Activated CD8-positive, alpha-beta memory T cell treated with anti-CD3 and anti-CD28 coated beads, Interleukin-2, amount 50 U/mL, for 4 hours (primary cell): ENCODE measurements at places on chromosomes 4 and X.

DNA sequence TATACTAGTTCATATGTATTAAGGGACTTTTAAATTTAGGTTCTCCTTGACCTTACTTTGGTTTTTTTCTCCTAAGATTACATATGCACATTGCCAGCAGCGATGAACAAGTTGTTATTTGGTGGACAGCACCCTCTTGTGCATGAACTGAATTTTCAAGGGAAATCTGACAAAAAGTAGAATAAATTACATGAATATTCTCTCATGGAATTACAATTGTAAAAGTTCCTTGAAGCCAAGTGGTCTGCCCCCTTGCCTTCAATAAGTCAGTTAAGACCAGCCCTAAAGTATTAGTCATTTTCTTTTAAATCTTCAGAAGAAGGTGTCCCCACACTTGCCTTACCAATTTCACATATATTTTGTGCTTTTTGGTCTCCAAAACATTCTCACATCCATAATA, 30.7 kb upstream of the SMARCA5 start:
- no peak for DNase-seq

DNA sequence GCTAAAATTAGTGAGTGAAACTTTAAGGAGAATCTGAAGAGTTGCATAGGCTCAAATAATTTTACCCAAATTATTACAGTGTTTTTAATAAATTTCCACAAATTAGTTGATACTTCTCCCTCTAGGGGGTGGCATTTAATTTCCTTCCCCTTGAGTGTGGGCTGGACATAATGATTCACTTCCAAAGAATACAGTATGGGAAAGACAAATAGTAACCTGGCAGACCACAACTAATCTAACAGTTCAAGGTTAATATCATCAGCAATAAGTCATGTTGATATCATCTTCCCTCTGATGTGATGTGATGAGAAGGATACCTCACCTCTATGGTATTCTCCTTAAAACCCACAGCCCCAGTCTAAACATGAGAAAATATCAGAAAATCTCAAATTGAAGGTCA, 15.5 kb downstream of the PFKFB1 start:
- DNase-seq = no peak

- DNase-seq = no peak
Measured at GRCh38 chr4:7860600-7861163, 79.0 kb downstream of the AFAP1 start.

DNA sequence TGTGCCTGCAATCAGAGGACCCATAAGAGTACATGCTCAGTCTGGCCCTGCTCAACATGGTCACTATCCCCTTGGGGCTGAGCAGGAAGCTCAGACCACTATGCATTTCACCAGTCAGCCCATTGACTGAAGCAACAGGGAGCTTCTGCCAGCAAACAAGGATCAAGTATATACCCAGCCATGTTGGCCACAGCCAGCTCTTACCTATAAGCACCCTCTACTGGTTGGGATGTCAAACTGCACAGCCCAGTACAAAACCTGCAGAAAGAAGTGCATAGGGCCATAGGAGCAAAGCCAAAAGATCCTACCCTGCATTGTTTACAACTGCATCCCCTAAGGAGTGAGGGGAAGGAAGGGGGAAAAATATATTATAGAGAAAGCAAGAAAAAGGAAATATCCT, 214.4 kb upstream of the CPEB2 start:
- no peak for DNase-seq

DNA sequence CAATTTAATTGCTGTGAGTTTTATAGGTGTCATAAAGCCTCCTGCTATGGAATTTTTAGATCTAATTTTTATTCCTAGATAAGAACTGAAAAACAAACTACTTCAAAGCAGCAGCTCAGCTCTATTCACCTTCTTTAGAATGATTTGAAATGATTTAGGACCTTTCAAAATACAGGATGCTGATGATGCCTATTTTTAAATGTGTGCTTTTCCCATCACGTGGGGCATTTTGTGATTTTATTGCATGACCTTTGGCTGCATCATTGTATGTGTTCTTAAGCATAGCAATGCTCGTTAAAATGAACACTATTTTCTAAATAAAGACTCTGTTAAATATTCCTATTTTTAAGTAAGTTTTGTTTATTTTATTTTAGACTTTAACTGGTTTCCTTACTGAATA, 537.3 kb downstream of the STPG2 start:
- no peak for DNase-seq

DNA sequence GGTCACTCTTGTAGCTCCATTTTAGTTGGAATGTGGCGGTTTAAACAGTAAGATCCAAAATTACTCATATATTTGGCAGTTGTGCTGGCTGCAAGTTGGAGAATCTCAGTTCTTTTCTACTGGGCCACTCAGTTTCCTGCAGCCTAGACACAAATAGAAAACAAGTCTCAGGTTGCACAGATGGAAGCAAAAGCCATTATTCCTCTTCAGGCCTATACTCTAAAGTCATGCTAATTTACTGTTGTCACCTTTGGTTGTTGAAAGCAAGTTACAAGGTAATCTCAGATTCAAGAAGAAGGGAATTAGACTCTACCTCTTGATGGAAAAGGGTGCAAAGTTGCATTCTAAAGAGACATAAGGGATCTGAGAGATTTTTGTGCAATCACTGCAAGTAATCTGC, 345.4 kb downstream of the ADAM29 start:
- no peak for DNase-seq

DNA sequence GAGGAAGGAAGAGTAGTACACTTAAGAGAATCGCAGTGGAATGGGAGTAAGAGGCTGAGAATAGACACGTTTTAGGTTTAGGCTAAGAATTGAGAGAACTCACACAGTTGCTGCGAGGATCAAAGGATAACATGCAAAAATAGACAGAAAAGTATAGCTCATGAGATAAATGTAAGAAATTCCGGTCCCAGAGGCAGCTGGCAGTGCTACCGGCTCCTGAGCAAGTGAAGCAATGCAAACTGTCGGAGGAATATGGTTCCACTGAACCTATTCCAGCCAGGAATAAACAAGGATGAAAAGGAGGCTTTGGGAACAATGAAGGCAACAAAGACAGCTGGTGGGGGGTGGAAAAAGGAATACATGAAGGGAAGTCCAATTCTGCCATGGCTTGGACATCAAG, 191.8 kb downstream of the QDPR start:
- DNase-seq = no peak
